ENCODE measurements at places on chromosomes 5 and 9. TPM values are rescaled to one million over a fixed set of nuclear protein-coding genes. Genes with fewer than 3 reads are reported as not detected.

TLE1 gene
- 91.0 TPM for total RNA-seq

- DNase-seq, result no peak
Measured at GRCh38 chr9:95666785-95667155, 150.0 kb upstream of the PTCH1 start.

DNA sequence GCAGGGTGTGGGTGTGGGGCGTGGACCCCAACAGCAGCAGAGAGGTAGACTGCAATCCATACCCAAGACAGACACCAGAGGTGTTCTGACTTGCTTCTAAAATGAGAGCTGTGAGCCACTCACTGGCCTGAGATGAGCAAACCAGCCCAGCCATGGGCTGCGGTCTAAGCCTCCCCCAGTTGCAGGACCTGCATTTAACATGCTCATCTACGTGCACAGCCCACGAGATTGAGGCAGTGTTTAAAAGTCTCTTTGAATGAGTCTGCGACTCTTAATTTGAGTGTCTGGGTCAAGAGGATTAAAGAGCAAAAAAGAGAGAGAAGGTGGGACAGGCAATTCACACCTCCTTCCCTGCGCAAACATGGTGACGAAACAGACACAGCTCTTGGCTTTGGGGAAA, 5.9 kb downstream of the SURF4 start:
- no peak for DNase-seq

GRCh38 chr5:85030316-85031084, 645.8 kb upstream of the EDIL3 start:
- DNase-seq, result no peak

- DNase-seq, result no peak
Measured at GRCh38 chr5:173733831-173734501, 117.5 kb upstream of the BOD1 start.

COL5A1 gene
- total RNA-seq, result 12.0 TPM

CDO1 gene
- 25.4 TPM for total RNA-seq

DNA sequence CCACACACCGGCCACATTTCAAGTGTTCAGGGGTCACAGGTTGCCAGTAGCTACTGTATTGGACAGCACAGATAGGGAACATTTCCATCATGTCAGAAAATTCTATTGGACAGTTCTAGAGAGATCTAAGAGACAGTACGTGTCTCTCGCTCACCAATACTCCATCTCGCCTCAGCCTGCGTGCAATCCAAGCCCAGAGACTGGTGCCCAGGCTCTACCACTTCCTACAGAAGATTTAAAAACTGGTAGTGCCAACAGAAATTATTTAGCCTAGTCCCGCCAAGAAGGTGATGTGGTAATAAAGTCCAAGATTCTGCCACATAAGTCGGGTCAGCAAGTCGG, 390 bp upstream of the SNX2 start:
- DNase-seq, result no peak

SURF2 gene
- total RNA-seq, result 36.6 TPM

- no peak for DNase-seq
Measured at GRCh38 chr5:124894541-124894940, 148.1 kb upstream of the ZNF608 start.

- DNase-seq, result no peak
Measured at GRCh38 chr5:91494447-91494996, 111.4 kb upstream of the ARRDC3 start.

- no peak for DNase-seq
Measured at GRCh38 chr5:80255431-80255810, 427 bp downstream of the SERINC5 start.

FCN2 gene
- total RNA-seq, result not detected

DNA sequence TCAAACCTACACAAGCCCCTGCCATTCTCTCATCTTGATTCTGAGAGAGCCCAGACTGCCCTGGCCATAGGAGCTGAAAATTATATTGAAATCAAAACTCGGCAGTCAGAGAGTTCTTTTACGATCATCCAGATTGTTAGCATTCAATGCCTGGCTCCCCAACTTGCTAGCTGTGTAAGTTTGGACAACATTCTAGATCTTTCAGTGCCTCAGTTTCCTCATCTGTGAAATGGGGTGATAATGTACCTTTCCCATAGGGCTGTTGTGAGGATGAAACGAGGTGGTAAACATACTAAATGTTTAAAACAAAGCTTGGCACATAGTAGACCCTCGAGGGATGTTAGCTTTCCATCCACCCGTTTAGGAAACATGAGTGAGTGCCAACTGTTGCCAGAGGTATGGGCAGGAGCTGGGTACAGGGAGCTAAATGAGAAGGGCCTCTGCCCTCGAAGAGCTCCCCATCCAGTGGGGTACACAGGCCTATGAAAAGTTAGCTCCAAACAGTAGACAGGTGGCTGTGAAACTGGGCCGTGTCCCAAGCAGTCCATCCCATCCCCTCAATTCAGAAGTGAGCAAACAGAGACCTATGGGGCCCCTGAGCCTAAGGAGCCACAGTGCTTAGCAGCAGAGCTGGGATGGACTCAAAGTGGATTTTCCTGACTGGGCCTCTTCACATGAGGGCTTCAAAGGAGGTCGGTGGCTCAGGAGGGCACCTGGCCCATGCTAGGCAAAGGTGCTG, 17.3 kb upstream of the IGFBPL1 start:
- no peak for DNase-seq

- no peak for DNase-seq
Measured at GRCh38 chr9:131840220-131840619, 100.3 kb upstream of the RAPGEF1 start.

DNA sequence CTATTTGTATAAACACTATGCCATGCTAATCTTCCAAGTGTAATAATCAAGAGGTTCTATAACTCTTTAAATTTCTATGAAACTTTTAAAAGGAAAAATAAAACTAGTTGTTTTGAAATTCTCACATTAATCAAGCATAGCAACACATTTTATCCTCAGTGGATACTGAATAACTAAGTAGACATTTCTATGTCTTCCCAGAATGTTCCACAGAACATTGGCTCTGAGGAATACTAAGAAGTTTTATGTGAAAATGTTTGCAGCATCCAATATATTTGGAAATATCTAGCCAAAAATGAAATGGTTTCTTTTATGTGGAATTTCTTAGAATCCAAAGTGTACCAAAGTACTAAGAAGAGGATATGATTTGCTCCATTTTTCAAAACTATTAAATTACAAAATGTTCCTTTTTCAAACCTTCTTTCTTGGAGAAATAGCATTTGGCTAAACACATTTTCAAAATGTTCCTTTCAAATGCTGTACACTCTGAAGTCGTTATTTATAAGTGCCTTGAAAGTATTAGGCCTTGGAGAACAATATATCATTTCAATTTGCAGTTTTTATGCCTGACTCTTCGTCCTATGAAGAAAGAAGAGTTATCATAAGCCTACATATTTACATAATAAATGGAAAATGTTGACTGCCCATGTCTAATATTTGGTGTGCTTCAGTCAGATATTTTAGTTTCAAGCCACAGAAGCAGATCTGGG, 175.6 kb upstream of the COX7C start:
- no peak for DNase-seq

NFIB gene
- total RNA-seq, result 11.6 TPM

- DNase-seq, result no peak
Measured at GRCh38 chr5:82183828-82184227, 94.3 kb downstream of the RPS23 start.

DNA sequence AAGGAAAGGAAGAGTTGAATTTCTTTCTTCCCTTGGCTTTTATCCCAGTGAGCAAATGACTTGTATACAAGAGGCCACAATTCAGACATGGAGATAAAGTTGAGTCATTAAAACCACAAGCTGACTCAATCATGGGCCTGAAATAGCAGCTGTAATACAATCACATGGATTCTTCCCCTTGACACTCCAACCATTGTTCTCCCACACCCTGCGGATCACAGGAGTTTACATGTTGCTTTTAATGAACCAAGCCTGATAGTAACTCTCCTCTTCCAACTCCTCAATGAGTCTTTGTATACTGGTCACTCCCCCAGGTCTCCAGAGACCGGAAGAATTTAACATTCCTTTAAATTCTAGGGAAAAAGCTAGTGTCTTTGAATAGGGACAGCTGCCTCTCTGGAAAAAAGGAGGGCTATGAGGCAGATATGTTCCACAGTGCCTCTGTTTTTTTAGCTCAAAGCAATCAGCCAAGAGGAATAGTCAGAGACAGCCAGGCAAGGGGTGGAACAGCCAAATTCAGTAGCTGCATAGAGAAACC, 32.4 kb downstream of the PCDHGC5 start:
- no peak for DNase-seq

- DNase-seq, result no peak
Measured at GRCh38 chr9:107148216-107148615, 134.9 kb upstream of the RAD23B start.
